Left hindlimb (tissue), 1 donor: ENCODE measurements at places on chromosomes 6 and 20.

- DNase-seq = no peak
These were observed 73.2 kb downstream of the CDH22 start for GRCh38 chr20:46235077-46235476.

GRCh38 chr6:90290811-90291420 lies 5.7 kb downstream of the BACH2 start:
- DNase-seq = no peak

- no peak for DNase-seq
These were observed 13.7 kb downstream of the C6orf132 start for GRCh38 chr6:42128460-42129359.

- DNase-seq = peak; percentile 54
These were observed 576 bp downstream of the MAPK13 start for GRCh38 chr6:36130667-36131510.

- DNase-seq = no peak
These were observed 505.8 kb upstream of the MARCKS start for GRCh38 chr6:113351173-113351834.
